ENCODE measurements at places on chromosomes 12 and 14. TPM values are rescaled to one million over a fixed set of nuclear protein-coding genes. Genes with fewer than 3 reads are reported as not detected.

The CERS5 gene
- 33.7 TPM for total RNA-seq

The HRK gene
- not detected for total RNA-seq

The MYL2 gene
- total RNA-seq = 5.0 TPM

The ADAMTS20 gene
- total RNA-seq = not detected

The DPF3 gene
- total RNA-seq = 7.6 TPM

Measured in mammary microvascular endothelial cell (primary cell).